Activated naive CD8-positive, alpha-beta T cell treated with anti-CD3 and anti-CD28 coated beads, Interleukin-2, amount 50 U/mL, for 24 hours (primary cell): ENCODE measurements at places on chromosomes 7 and 10.

- no peaks in the 10 kb centered on the region for H3K36me3 ChIP-seq
- H3K27ac ChIP-seq = no peak overlapping the region
- no peak overlapping the region for H3K4me3 ChIP-seq
- H3K4me1 ChIP-seq = no peaks in the 10 kb centered on the region
These were observed 41.5 kb upstream of the SEMA3C start for GRCh38 chr7:80960244-80960795.

DNA sequence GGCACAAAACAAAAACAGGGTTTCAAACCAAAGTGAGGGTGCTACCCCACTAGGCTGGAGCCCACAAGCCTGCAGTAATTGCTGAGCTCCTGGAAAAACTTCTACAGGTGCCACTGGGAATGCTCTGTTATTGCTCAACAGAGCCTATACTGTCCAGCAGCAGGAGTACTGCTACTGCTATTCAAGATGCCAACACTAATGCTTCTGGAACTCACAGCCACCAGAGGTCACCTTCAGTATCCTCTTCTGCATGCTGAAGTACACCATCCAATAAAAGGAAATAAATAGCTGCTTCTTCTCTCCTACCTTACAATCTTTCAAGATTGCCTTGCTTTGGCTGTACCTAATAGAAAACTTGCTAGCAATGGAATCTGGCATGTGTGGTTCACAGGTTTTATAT lies 222.0 kb downstream of the LRRN3 start:
- no peak for DNase-seq
- no peak overlapping the region for H3K27ac ChIP-seq
- no peak overlapping the region for H3K4me3 ChIP-seq
- no peaks in the 10 kb centered on the region for H3K27me3 ChIP-seq
- H3K4me1 ChIP-seq = no peaks in the 10 kb centered on the region

DNA sequence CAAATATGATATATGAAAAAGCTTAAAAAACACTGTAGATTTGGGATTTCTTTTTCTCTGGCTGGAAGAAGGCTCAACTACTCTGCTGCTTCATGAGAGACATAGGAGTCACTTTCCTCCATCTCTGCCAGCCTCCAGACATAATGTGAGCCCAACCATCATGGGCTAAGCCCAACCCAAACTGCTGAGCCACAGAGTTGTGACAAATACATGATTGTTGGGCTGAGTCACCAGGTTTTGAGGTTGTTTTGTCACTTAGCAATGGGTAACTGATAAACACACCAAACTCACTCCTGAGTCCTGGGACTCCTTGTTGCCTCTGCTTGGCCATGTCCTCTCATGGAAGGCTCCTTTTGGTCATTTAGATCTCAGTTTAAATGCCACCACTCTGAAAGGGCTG lies 381.8 kb upstream of the FZD8 start:
- no peaks in the 10 kb centered on the region for H3K36me3 ChIP-seq
- no peaks in the 10 kb centered on the region for H3K27me3 ChIP-seq
- no peak for DNase-seq
- H3K4me3 ChIP-seq = no peak overlapping the region

DNA sequence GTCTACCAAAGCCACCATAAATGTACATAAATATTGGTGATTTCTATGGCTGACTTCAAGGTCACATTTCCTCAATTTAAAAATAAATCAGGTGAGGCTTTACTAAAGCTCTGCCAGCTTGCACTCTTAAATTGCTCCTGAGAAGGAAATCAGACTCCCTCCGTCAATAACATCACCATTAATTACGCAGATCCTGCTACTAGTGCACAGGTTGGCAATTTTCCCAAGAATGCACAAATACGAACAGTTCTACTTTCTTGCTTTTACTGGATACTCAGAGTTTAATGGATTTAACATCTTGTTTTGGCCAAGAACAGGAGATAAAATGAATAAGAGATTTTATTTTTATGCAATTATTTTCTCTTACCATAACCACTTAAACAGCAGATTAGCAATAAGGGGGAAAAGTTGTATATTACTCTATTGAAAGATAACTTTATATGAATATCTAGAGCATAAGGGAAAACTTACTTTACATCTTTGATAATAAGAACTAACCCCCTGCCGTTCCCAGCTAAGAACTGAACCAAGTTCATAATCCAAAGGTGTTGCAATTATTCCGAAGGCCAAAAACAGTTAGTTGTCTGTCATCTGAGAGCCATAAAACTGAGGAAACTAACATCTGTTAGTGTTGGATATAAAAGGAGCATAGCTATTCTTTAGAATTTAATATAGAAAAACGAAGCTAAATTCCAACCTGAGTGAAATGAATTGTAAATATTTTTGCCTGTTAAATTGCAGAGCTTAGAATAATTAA lies 140.5 kb downstream of the TWIST1 start:
- no peaks in the 10 kb centered on the region for H3K4me1 ChIP-seq
- H3K27ac ChIP-seq = no peak overlapping the region
- no peak overlapping the region for H3K4me3 ChIP-seq

- no peak for DNase-seq
- no peaks in the 10 kb centered on the region for H3K27me3 ChIP-seq
- peaks cover 5% of the 10 kb centered on the region for H3K36me3 ChIP-seq
- no peak overlapping the region for H3K27ac ChIP-seq
- peaks cover 20% of the 10 kb centered on the region for H3K4me1 ChIP-seq
These were observed 26.7 kb downstream of the TAS2R41 start for GRCh38 chr7:143504215-143504936.

- no peaks in the 10 kb centered on the region for H3K27me3 ChIP-seq
- peak overlapping the region; percentile 86 for H3K4me3 ChIP-seq
- H3K4me1 ChIP-seq = peaks cover 59% of the 10 kb centered on the region
- DNase-seq = no peak
- no peaks in the 10 kb centered on the region for H3K36me3 ChIP-seq
These were observed 283 bp upstream of the TRDMT1 start for GRCh38 chr10:17201794-17202116.

GRCh38 chr10:111109501-111110242 lies 32.8 kb downstream of the ADRA2A start:
- H3K4me1 ChIP-seq = peaks cover 4% of the 10 kb centered on the region
- DNase-seq = no peak
- no peaks in the 10 kb centered on the region for H3K36me3 ChIP-seq
- no peak overlapping the region for H3K27ac ChIP-seq

DNA sequence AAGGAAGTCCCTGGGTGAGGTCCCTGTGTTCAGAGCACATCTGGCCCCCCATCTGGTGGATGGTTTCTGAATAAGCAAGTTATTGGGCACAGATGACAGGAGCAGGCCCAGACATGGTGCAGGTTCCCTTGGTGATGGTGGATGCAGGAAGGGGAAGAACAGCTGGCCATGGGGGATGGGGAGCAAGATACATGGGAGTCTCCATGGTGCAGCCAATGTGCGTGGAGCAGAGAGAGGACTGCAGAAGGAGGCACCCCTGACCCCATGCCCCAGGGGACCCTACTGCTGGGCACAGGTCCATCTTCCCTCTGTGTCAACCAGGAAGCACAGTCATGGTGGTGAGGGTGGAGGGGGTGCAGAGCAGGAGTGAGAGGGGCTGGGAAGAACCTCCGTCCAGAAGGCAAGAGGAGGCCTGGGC lies 43.8 kb upstream of the RABGEF1 start:
- no peaks in the 10 kb centered on the region for H3K36me3 ChIP-seq
- no peaks in the 10 kb centered on the region for H3K4me1 ChIP-seq
- H3K27ac ChIP-seq = no peak overlapping the region
- no peak overlapping the region for H3K4me3 ChIP-seq
- no peaks in the 10 kb centered on the region for H3K27me3 ChIP-seq

GRCh38 chr10:131710142-131710861 lies 190.5 kb upstream of the PPP2R2D start:
- H3K36me3 ChIP-seq = no peaks in the 10 kb centered on the region
- no peak overlapping the region for H3K4me3 ChIP-seq
- no peak overlapping the region for H3K27ac ChIP-seq
- no peaks in the 10 kb centered on the region for H3K4me1 ChIP-seq
- H3K27me3 ChIP-seq = peaks cover 13% of the 10 kb centered on the region

GRCh38 chr10:16788778-16789177 lies 28.4 kb downstream of the RSU1 start:
- H3K27me3 ChIP-seq = no peaks in the 10 kb centered on the region
- H3K36me3 ChIP-seq = peaks cover 47% of the 10 kb centered on the region
- peaks cover 33% of the 10 kb centered on the region for H3K4me1 ChIP-seq

- no peaks in the 10 kb centered on the region for H3K36me3 ChIP-seq
- H3K27me3 ChIP-seq = no peaks in the 10 kb centered on the region
- peaks cover 9% of the 10 kb centered on the region for H3K4me1 ChIP-seq
- H3K27ac ChIP-seq = no peak overlapping the region
These were observed 721.7 kb upstream of the GALNT17 start for GRCh38 chr7:70410134-70410750.

GRCh38 chr7:98236355-98237185 lies 15.5 kb downstream of the TECPR1 start:
- H3K27ac ChIP-seq = no peak overlapping the region
- no peaks in the 10 kb centered on the region for H3K27me3 ChIP-seq
- no peaks in the 10 kb centered on the region for H3K4me1 ChIP-seq
- DNase-seq = no peak

- H3K27ac ChIP-seq = no peak overlapping the region
- no peaks in the 10 kb centered on the region for H3K4me1 ChIP-seq
- DNase-seq = no peak
- peaks cover 8% of the 10 kb centered on the region for H3K27me3 ChIP-seq
- no peak overlapping the region for H3K4me3 ChIP-seq
- H3K36me3 ChIP-seq = no peaks in the 10 kb centered on the region
These were observed 171.3 kb downstream of the MAGI2 start for GRCh38 chr7:79282070-79282694.

DNA sequence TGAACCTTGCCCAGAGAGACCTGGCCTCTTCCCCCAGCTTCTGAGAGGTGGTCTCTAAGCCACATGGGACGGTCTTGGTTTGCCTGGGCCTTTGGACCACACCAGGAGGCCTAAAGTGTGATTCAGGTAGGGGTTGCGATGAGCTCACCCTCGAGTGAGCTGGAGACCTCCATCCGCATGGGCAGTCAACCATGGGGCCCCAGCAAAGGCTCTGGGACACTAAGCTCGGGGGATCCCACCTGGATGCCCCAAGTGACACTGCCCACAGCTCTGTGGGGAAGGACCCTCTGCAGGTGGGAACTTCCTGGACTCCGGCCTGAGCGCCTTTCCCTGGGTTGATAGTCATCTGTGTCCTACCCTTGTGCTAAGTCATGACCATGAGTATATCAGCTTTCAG lies 57.1 kb upstream of the FAM20C start:
- H3K36me3 ChIP-seq = no peaks in the 10 kb centered on the region
- H3K4me1 ChIP-seq = no peaks in the 10 kb centered on the region
- no peak overlapping the region for H3K27ac ChIP-seq

GRCh38 chr10:79355420-79356017 lies 8.2 kb downstream of the PPIF start:
- H3K4me3 ChIP-seq = no peak overlapping the region
- peaks cover 64% of the 10 kb centered on the region for H3K36me3 ChIP-seq
- peaks cover 35% of the 10 kb centered on the region for H3K4me1 ChIP-seq
